Stimulated activated CD4-positive, alpha-beta T cell treated with anti-CD3 and anti-CD28 coated beads, TNF-alpha, amount 100 ng/mL, for 24 hours (primary cell): ENCODE measurements at places on chromosomes 1 and 21.

DNA sequence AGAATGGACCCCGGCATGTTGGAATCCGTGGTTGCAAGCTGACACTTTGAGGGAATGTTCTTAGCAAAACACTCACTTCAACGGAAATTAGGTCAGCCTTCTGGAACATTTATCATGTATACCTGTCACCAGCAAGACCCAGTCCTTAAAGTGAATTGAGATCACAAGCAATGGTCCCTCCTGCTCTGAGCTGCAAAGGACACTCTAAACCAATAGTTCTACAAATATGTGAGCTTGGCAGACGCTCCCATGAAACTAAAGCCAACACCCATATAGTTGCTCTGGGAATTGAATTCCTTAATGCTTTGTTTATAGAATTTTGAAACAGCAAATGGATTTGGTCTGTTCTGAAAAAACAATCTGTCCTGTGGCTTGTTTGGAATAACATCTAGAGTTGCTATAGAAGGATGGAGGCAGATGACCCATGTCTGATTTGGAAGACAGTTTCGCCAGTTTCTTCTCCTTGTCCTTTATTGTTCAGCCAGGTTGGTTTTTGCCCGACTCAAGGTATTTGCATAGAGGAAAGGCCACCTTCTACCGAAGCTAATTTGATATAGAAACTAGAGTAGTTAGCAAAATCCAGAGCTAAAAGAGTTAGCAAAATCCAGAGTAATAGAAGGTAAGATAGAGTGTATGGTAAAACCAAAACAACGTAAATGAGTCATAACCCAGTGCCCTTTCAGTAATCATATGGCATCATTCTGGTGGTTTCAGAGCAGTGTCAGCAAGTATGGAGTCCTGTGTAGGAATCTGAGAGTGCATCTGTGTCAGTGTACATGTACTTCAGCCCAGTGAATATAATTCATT is 236.2 kb downstream of the NFIA start:
- no peak for DNase-seq

DNA sequence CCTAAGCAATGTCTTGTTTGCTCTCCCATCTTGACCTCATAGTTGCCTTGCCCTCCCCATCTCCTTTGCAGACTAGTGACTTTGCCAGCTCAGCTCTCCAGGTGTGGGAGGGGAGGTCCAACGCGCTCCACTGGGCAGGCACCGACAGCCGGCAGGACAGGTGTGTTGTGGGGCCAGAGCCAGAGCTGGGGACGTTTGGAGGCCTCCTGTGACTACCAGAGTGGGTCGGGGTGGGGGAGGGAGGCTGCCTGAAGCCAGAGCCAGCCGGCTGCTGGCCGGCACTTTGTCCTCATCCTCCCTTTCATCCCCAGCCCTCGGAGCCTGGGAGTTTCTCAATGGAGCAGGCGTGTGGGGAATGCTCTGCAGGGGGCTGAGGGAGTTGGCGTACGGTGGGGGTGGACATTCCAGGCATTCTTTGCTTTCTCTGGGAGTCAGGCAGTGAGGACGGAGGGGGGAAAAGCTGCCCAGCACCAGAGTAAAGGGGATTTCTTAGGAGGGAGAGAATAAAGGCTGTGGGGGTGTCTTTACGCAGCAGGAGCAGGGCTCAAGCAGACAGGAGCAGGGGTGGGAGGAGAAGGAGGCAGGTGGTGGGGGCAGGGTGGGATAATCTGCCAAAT is 20.2 kb downstream of the NUAK2 start:
- DNase-seq = no peak

DNA sequence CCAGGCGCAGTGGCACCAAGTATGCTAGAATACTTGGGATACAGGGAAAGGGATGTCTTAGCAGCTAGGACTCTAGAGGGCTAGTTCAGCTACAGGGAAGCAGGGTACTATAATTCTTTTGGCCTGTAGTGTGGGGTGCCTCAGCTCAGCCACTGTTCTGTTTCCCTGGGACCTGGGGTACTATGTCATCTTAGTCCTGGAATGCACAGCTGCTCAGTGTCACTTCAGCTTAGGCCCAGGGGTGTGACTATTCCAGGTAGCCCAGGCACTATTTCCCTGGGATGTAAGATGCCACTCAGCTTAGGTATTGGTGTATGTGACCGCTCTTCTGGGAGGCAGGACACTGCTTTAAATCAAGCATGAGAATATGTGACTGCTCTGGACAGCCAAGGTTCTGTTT is 34.1 kb downstream of the RGSL1 start:
- DNase-seq = no peak

- no peak for DNase-seq
These were observed 2.2 kb downstream of the S100A13 start for GRCh38 chr1:153624965-153625611.

GRCh38 chr1:47986761-47987200 is 10.4 kb downstream of the TRABD2B start:
- no peak for DNase-seq

DNA sequence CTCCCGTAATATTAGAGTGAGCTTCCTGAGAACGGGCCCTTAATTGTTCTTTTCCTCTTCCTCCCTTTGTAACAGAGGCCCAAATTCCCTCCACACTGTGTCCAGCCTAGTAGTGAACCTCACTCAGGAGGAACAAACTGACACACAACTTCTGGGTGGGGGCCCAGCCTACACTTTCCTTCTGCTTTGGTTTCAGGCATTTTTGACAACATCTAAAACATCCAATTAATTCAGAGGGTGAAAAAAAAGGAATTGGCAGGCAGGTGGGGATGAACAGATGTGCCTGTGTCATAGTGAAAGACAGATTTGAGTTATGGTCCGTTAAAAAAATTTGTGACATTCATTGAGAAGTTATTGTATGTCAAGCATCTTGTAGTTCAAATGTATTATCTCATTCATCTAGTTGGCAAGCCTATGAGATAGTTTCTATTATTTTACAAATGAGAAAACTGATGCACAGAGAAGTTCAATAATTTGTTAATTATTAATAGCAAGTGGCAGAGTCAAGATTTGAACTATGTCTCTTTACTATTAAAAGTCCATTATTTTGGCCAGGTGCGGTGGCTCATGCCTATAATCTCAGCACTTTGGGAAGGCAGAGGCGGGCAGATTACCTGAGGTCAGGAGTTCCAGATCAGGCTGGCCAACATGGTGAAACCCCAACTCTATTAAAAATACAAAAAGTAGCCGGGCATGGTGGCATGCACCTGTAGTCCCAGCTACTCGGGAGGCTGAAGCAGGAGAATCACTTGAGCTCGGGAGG is 41.6 kb upstream of the LRIG2 start:
- no peak for DNase-seq

GRCh38 chr1:181485287-181486097 is 2.2 kb downstream of the CACNA1E start:
- no peak for DNase-seq
